ENCODE measurements at places on chromosomes 4 and X.

DNA sequence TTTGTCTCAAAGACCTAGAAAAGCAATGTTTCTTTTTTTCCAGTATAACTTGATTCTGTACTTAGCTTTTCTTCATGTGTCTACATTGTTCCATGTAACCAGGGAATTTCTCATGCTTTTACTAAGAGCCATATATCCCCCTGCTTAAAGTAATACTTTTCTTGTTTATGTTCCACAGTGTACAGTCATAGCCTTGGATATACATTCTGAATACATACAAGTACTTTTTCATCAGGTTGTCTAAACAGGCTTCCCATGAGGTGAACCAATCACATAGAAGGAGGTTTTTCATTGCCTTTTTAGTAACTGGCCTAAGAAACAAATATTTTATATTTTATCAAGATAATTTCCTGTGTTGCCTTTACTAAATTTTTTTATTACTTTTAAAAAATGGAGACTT is 52.8 kb downstream of the SLC2A9 start:
- DNase-seq: no peak

DNA sequence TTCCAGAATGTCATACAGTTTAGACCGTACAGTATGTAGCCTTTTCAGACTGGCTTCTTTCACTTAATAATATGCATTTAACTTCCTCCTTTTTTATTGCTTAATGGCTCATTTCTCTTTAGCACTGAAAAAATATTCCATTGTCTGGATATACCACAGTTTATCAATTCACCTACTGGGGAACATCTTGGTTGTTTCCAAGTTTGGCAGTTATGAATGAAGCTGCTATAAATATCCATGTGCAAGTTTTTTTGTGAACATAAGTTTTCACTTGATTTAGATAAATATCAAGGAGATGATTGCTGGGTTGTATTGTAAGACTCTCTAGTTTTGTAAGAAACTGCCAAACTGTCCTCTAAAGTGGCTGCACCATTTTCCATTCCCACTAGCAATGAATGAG is 375.5 kb downstream of the PCDH18 start:
- DNase-seq: no peak

DNA sequence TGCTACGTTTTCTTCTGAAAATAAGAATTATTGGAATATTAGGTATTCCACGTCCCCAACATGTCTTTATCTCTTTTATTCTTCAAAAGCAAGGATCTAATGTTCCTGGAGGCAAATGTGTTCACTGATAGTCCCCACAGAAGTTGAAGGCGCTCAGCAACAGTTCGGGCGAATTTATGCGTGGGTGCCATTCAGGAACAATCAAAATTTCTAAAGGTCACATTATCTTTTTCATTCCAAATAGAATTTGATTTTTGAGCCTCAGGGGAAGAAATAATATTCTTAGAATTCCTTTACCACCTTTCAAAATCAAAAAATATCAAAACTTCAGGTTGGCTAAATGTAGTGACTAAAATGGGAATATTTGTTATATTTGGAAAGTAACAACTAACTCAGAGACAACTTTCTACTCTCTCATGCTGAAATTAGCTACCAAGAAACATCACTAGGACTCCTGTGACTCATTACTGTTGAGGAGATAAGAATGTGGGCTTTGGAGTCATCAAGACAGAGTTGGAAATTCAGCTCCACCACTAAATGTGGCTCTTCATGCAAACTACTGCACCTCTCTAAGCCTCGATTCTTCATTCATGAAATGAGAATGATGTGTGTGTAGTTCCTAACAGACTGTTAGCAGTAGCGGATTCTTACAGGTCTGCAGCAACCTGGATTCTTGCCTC is 72.3 kb upstream of the KIT start:
- DNase-seq: no peak

DNA sequence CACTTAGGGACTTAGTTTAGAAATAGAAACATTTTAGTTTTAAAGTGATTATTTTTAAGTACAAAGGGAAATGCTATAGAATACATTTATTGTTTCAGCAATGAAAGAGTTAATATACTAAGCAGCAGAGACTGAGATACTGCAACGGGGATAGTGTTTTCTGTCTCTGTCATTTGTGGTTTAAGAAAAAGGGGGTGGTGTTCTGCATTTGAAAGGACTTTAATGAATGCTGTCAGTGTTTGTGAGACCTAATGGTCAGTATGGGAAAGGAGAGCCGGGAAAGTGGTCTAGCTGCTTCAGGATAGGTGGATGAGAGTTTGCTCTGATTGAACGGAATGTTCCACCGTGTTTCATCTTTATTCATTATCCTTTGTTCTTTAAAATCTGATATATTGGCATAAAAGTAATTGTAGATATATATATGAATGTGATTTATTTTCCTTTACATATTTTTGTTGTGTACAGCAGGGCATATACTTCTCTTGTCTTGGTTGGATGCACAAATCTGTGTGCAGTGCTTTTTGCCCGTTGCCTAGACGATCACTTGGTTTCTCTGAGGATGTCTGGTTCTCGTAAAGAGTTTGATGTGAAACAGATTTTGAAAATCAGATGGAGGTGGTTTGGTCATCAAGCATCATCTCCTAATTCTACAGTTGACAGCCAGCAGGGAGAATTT is at the start of gene KLHL5:
Gene KLHL5, plus strand, starts transcription at position 139 of the 676 bp plus-strand sequence. Its CDS starts 421 bp downstream, at position 560.
- no peak for DNase-seq

DNA sequence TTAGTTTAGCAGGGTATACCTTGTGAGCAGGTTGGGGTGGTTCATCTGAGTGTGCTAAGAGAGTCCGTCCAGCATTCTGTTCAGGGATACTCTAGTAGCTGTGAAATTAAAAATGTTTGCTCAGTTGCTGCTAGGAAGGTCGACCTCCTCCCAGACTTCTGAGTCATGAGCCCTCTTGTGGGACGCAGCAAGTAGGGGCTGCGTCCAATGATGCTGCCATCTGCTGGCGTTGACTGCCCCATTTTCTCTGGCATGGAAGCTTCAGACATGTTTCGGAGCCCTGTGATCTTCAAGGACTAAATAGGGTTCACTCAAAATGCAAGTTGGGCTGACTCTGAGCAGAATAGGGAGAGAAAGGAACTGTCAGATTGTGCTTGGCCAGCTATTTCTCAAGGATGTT is 201.0 kb upstream of the ARSJ start:
- no peak for DNase-seq

- no peak for DNase-seq
Observed at GRCh38 chr4:76624241-76624681, 189.2 kb downstream of the SHROOM3 start.

GRCh38 chr4:153533387-153533786 is 67.2 kb downstream of the TMEM131L start:
- no peak for DNase-seq

DNA sequence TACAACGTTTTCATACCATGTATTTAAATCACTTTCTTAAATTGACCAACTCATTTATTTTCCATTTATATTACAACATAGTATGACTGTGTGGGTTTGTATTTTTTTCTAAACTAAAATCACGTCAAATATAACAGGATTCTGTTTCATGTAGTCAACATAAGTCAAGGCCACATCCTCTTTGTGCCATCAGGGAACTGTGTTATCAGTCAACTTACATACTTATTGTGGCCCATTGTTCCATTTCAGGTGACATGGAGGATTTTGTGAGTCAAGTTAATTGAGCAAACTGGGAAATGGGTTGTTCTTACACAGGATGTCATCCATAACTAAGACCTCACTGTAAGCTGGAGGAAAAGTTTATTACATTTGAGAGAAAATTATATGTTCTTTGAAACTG is 35.9 kb downstream of the STK26 start:
- DNase-seq: no peak

DNA sequence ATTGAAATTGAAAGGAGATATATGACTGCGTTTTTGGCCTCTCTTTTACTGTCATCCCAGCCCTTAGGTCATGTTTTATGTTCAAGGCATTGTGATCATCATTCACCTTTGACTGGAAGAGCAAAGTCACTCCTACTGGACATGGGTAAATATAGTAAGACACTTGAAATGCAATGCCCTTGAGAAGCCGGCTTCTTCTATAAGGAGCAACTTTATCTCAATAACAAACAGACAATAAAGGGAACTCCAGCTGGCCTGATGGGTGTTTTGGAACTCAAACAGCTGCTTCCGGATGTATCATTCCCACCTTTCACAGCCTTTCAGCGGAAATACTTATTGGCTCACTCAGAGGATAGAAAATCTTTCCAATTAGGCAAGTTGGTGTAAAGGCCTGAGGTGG is 65.1 kb upstream of the C4orf54 start:
- no peak for DNase-seq

DNA sequence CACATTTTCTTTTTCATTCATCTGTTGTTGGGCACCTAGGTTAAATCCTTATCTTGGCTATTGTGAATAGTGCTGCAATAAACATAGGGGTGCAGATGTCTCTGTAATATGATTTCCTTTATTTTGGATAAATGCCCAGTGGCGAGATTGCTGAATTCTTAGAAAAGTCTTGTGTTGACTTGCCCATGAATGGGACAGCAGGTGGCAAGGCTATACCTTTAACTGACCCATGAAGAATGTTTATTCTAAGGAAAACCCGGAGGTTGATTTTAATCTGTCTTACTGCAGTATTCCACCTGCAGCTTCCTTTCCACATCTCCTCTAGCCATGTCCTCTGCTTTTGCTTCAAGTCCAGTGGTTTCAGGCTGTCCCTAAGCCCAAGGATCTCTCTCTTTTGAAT is 220.6 kb downstream of the SNCA start:
- DNase-seq: no peak

GRCh38 chr4:98634061-98634460 is 24.4 kb downstream of the TSPAN5 start:
- DNase-seq: no peak

- DNase-seq: no peak
Observed at GRCh38 chr4:20723019-20723418, 22.8 kb downstream of the PACRGL start.

GRCh38 chrX:104510801-104511200 is 55.2 kb upstream of the IL1RAPL2 start:
- DNase-seq: no peak

DNA sequence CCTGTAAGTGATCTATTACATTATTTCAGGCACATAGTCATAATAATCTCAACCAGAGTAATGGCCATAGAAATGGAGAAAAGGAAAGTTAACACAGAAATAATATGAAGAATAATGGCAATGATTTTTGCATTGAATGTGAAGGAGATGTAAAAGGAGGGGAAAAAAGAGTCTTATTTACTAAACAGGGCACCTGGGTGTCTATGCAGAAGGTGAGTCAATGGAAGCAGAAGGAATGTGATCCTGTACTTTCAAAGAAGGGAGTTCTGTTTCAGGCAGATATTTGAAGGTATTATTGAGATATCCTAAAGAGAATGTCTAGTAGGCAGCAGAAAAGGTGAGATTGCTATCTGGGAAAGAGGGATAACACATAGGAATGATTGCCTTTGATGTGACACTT is 279.9 kb downstream of the INPP4B start:
- DNase-seq: no peak

DNA sequence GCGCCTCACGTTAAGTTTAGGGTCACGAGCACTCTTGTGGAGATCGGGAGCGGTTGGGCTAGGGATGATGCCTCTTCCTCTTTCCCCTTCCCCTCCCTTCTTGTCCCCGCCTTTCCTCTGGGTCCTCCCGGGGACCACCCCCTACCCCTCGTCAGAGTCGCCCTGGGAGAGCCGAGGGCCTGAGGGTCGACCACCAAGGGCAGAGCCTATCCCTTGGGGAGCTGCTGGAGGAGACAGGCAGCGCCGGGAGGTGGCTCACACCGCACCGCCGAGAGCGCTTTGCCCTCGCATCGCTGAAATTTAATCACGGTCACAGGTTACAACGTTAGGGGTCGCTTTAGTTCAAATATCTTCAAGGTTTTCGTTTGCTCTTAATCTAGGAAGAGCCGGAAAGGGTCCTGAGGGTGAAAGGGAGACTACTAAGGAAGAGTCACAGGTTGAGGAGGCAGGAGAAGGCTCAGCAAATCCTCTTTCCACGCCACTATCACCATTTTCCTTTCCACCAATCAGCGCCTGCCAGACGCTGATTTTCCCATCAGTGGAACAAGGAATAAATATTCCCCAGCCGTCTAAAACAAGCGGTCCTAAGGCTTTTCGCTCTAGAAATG is 528 bp upstream of the SNCA start:
- DNase-seq: no peak
